Endodermal cell (in vitro differentiated cells): ENCODE measurements at places on chromosomes 1 and 21. TPM values are rescaled to one million over a fixed set of nuclear protein-coding genes. Genes with fewer than 3 reads are reported as not detected.

DNA sequence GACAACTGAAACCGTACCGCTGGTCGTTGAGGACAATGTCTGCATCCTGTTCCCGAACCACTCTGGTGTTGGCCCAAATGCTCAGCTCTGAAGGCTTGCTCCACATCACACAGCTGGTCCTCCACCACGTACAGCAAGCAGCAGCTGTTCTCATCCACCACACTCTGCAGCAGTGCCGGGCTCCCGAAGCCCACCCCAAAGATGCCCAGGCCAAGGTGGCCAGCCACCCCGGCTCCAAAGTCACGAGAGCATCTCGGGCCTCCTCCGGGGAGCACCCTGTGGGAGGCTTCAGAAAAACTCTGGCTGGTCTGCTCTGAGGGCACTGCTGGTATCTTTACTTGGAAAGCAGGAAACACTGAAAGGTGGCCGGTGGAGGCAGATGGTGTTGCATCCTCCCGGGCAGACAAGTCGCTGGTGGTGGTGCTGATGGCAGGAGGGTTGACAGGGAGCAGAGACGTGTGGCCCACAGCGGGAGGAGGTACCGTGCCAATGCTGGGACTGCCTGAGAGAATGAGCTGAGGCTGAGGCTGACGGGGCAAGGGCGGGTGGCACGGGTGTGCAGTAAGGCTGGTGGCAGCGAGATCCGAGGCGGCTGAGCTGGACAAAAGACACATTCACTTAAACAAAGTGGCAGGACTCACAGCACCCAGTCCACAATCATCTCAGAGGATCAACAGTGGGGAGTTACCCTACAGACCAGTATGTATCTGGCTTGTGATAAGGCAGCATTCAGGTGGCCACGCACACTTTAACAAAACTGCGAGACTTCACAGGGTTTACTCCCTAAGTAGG is 6.5 kb upstream of the CCDC27 start:
- H3K4me3 ChIP-seq: peak overlapping the region; percentile 86
- H3K36me3 ChIP-seq: peaks cover 25% of the 10 kb centered on the region

GRCh38 chr1:159598196-159598595 is 10.6 kb downstream of the APCS start:
- H3K27me3 ChIP-seq: peaks cover 13% of the 10 kb centered on the region
- H3K4me3 ChIP-seq: no peak overlapping the region
- no peaks in the 10 kb centered on the region for H3K36me3 ChIP-seq
- no peak for DNase-seq

DNA sequence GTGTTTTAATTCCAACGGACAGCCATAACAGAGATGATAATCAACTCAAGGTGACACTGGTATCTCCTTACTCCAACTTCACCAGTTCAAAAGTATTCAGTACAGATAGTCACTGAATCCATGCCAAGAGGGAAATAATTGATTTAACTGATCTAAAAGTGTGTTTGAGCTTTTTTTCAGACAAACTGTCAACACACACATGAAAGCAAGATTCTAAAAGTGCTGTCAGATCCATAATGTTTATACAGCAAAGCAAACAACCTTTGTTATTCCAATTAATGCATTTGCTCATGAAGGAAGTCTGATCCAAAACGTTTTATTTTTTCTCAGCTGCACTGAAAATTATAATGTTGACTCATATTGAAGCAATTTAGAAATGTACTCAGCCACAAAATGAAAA is 5.9 kb upstream of the PRKAA2 start:
- no peak for DNase-seq
- H3K27ac ChIP-seq: no peak overlapping the region
- H3K27me3 ChIP-seq: peaks cover 19% of the 10 kb centered on the region

DNA sequence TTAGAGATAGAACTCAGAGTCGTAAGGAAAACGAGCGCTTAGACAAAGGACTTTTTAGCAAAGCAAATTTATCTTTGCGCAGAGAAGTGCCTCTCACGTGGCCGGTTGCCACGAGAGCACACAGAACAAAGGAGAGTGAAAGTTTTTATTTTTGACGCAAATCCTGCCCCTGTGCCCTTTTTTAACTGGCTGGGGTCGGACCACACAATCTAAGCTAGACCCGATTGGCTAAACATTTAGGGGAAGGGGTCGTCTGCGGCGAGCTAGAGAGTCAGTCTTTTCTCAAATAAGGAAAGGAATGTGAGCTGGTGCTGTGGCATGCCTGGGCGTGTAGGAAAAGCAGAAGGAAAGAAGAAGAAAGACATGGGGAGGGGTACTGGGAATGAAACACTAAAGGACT is 2.4 kb downstream of the KRTAP10-2 start:
- H3K4me1 ChIP-seq: no peaks in the 10 kb centered on the region
- H3K27me3 ChIP-seq: no peaks in the 10 kb centered on the region
- no peak overlapping the region for H3K4me3 ChIP-seq
- peak; percentile 61 for DNase-seq
- no peaks in the 10 kb centered on the region for H3K36me3 ChIP-seq

- no peak overlapping the region for H3K27ac ChIP-seq
- DNase-seq: no peak
- no peak overlapping the region for H3K4me3 ChIP-seq
Observed at GRCh38 chr1:9241891-9242290, 7.3 kb downstream of the H6PD start.

DNA sequence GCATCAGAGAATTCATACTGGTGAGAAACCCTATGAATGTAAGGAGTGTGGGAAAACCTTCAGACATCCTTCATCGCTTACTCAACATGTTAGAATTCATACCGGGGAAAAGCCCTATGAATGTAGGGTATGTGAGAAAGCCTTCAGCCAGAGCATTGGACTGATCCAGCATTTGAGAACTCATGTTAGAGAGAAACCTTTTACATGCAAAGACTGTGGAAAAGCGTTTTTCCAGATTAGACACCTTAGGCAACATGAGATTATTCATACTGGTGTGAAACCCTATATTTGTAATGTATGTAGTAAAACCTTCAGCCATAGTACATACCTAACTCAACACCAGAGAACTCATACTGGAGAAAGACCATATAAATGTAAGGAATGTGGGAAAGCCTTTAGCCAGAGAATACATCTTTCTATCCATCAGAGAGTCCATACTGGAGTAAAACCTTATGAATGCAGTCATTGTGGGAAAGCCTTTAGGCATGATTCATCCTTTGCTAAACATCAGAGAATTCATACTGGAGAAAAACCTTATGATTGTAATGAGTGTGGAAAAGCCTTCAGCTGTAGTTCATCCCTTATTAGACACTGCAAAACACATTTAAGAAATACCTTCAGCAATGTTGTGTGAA is 12.8 kb downstream of the ZFP69B start:
- H3K27me3 ChIP-seq: no peaks in the 10 kb centered on the region
- peak overlapping the region; percentile 47 for H3K4me3 ChIP-seq
- no peak overlapping the region for H3K27ac ChIP-seq
- peaks cover 70% of the 10 kb centered on the region for H3K36me3 ChIP-seq
- no peak for DNase-seq
- no peaks in the 10 kb centered on the region for H3K4me1 ChIP-seq

- H3K36me3 ChIP-seq: no peaks in the 10 kb centered on the region
- H3K27ac ChIP-seq: no peak overlapping the region
- H3K4me3 ChIP-seq: no peak overlapping the region
Observed at GRCh38 chr21:43609501-43610340, 49.6 kb downstream of the HSF2BP start.

GRCh38 chr1:229105822-229106525 is 164.9 kb upstream of the RAB4A start:
- H3K36me3 ChIP-seq: no peaks in the 10 kb centered on the region
- DNase-seq: peak; percentile 22
- no peak overlapping the region for H3K27ac ChIP-seq
- H3K4me1 ChIP-seq: peaks cover 5% of the 10 kb centered on the region
- no peak overlapping the region for H3K4me3 ChIP-seq

DNA sequence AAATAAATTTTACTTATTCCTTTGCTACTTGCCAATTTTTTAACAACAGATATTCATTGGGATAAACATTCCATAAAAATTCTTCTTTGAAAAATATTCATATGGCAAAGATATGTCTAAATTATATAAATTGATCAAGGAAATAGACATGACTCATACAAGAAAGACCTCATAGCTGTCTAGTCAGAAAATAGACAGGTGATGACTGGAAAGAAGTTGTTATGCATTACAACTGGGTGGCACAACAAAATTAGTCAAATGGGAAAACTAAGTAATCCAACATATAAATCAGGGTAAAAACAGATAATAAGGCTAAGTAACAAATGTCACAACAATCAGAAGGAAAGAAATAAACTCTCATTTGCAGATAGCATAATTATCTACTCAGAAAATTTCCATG is 92.0 kb downstream of the USH2A start:
- H3K4me1 ChIP-seq: no peaks in the 10 kb centered on the region
- H3K27me3 ChIP-seq: no peaks in the 10 kb centered on the region
- no peak for DNase-seq
- no peaks in the 10 kb centered on the region for H3K36me3 ChIP-seq
- H3K27ac ChIP-seq: no peak overlapping the region

GRCh38 chr1:17213148-17213781 is 8.3 kb downstream of the PADI1 start:
- H3K4me3 ChIP-seq: no peak overlapping the region
- no peaks in the 10 kb centered on the region for H3K27me3 ChIP-seq
- no peak overlapping the region for H3K27ac ChIP-seq
- no peak for DNase-seq
- H3K4me1 ChIP-seq: no peaks in the 10 kb centered on the region

DNA sequence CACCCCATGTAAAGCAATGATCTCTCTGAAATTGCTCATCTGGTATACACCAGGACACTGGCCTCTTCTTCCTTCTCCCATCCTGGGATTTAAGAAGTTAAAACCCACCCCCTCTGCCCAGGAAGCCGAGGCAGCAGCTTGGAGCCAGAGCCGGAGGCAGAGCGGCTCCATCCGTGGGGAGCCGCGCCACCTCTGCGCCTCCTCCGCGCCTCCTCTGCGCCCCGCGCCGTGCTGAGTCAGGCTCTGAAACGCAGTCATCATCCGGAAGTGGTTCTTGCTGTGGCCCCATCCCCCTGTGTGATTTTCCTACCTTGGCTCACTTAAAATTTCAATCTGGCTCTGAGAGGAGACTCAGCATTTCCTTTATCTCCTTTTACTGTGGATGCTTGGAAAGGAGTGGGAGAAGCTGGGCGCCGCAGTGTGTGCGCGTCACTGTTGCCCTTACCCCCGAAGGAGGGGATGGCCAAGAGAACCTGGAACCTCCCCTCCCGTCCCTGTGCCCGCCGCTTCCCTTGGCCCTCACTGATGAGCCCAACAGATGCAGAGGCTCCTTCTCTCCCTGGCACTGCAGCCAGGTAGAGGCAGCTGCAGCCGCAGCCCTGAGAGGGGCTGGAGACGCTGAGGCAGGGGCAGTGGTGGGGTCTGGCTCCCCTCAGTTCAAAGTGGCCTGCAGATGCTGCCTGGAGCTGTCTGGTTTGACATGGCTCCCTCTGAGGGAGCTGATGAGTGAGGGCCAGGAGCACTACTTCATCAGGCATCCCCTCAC is 15.3 kb upstream of the NPHP4 start:
- DNase-seq: no peak
- H3K27ac ChIP-seq: no peak overlapping the region
- peaks cover 10% of the 10 kb centered on the region for H3K4me1 ChIP-seq
- H3K4me3 ChIP-seq: no peak overlapping the region
- peaks cover 5% of the 10 kb centered on the region for H3K27me3 ChIP-seq

DNA sequence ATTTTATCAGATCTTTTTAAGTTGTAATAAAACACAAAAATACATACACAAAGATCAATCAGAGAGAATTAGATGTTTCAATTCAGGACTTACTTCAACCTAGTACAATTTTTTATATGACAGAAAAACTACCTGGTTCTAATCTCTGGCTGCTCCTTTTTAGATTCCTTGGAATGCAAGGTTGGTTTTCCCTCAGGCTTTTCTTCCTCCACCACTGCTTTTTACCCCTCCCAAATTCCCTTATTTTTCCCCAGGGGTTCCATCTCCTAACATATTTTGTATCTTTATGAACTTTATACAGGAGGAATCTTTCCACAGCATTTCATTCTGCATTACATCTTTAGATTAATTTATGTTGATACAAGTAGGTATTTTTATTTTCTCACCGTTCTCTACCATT is 33.2 kb downstream of the PIK3R3 start:
- no peak for DNase-seq
- peaks cover 9% of the 10 kb centered on the region for H3K36me3 ChIP-seq
- no peaks in the 10 kb centered on the region for H3K4me1 ChIP-seq
- no peaks in the 10 kb centered on the region for H3K27me3 ChIP-seq
- no peak overlapping the region for H3K27ac ChIP-seq
- no peak overlapping the region for H3K4me3 ChIP-seq

Gene NHLH2
- 2.1 and 2.4 TPM in 2 replicates for total RNA-seq

Gene DMRTA2
- total RNA-seq: 1.2 to 1.4 TPM (median 1.2 TPM) in 3 replicates

Gene SOD1
- 168 to 234 TPM (median 210 TPM) in 3 replicates for total RNA-seq

Gene AMPD1
- not detected in 2 replicates for total RNA-seq

Gene DPYD
- 12.5 to 17.5 TPM (median 16.1 TPM) in 3 replicates for total RNA-seq

Gene KRTAP21-2
- total RNA-seq: not detected in 2 replicates

Gene PLA2G2D
- total RNA-seq: not detected in 3 replicates

Gene CNTN2
- 0.13 and 0.18 TPM in 2 replicates for total RNA-seq

Gene ZNHIT6
- 11.3 and 11.8 TPM in 2 replicates for total RNA-seq
